AG04449 (cell line): ENCODE measurements at places on chromosomes 3 and 15.

GRCh38 chr3:15659254-15659975 is 57.9 kb downstream of the BTD start:
- no peak for DNase-seq

DNA sequence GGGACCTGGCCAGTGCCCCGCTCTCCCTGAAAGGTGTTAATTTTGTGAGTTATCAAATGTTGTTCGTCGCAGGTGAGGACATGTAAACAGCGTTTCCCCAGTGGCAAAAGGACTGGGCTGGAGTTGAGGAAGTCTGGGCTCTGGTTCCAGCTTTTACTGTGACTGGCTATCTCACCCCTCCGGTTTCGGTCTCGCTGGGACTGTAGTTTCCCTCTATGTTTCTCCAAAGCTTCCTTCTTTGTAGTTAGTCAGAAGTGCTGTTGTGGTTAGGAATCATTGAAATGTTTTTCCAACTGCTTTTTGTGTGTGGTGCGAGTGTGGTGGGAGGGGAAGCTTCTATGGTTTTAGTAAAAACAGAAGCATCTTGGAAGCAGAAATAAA is 990 bp upstream of the CLDN1 start:
- no peak for DNase-seq

- DNase-seq: no peak
Measured at GRCh38 chr15:63350178-63350621, 31.4 kb downstream of the CA12 start.

- DNase-seq: no peak
Measured at GRCh38 chr3:39971559-39972031, 162.2 kb downstream of the MYRIP start.

- no peak for DNase-seq
Measured at GRCh38 chr3:31522152-31522551, 10.6 kb upstream of the STT3B start.

DNA sequence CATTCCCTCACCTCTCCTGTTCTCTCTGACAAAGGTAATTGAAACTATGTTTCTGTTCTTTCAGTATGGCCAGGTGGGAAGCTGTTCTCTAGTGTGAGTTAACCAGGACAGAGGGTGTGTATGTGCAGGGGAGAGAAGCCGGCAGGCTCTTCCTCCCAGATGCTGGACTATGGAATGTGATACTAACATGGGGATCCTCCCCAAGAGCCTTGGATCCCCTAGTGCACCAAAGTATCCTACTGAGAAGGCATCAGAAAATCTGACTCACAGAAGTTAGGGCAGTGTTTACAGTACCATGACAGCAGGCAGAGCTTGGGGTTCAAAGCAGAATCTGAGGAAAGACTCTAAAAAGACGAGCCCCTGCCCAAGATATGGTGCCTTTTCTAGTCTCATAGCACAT is 123.1 kb downstream of the APBA2 start:
- no peak for DNase-seq

DNA sequence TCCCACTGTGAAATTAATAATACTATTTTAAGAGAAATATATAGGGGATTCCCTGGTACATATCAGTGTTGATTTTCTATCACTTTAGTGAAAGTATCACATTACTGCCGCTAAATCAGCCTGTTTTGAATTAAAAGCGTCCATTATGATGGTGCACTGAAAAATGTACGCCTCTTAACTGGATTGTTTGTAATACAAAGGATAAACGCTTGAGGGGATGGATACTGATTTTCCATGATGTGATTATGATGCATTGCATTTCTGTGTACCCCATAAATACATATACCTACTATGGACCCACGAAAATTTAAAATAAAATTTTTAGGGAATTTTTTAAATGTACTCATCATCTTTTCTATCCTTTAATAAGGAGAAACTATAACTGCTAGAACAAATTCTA is 478.6 kb downstream of the MAGI1 start:
- no peak for DNase-seq

- no peak for DNase-seq
Measured at GRCh38 chr3:12138044-12138443, 20.7 kb downstream of the TIMP4 start.

DNA sequence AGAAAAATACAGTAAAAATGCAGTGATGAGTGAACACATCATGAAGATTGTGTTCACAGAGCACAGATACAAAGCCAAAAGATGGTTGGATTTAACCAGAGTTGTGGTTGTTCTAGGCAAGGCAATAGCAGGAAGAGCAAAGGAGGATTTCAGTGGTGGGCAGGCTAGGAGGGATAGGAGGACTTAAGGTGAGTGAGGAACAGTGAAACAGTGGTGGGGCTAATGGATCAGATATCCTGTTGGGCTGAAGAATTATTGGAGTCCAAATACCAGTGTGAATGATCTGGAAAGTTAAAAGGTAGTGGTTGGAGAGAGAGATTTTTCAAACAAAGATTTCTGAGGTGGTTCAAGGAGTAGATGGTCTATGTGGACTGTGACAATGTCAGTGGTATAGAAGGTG is 108.3 kb downstream of the B3GALNT1 start:
- DNase-seq: no peak

- no peak for DNase-seq
Measured at GRCh38 chr15:75042730-75043508, 19.5 kb downstream of the PPCDC start.

- no peak for DNase-seq
Measured at GRCh38 chr3:97235179-97235578, 420.8 kb downstream of the EPHA6 start.

DNA sequence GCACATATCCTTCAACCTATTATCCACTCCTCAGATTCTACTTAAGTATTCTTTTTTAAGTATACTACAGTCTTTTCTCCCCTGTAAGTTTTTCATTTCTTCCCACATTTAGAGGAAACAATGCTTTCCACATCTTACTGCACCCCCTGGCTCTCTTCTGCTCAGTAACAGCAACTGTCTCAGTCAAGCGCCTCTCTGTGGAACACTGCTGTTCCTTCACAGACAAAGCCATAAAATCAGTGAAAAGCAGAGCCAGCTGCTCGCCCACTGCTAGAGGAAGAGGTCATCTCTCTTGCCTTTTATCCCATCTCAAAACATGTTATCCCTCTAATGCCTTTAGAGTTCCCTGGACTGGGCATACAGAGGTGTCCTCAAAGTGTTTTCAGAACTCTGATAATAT is 24.8 kb downstream of the SERP1 start:
- no peak for DNase-seq

GRCh38 chr3:191123946-191124345 is 75.1 kb upstream of the OSTN start:
- DNase-seq: no peak
